Stimulated activated CD4-positive, alpha-beta T cell treated with anti-CD3 and anti-CD28 coated beads, Interleukin-1b, Interleukin-23, amount 100 ng/mL, for 1 hour (primary cell): ENCODE measurements at places on chromosomes 11 and 22.

- no peak for DNase-seq
Observed at GRCh38 chr11:34978236-34979191, 62.1 kb downstream of the PDHX start.

DNA sequence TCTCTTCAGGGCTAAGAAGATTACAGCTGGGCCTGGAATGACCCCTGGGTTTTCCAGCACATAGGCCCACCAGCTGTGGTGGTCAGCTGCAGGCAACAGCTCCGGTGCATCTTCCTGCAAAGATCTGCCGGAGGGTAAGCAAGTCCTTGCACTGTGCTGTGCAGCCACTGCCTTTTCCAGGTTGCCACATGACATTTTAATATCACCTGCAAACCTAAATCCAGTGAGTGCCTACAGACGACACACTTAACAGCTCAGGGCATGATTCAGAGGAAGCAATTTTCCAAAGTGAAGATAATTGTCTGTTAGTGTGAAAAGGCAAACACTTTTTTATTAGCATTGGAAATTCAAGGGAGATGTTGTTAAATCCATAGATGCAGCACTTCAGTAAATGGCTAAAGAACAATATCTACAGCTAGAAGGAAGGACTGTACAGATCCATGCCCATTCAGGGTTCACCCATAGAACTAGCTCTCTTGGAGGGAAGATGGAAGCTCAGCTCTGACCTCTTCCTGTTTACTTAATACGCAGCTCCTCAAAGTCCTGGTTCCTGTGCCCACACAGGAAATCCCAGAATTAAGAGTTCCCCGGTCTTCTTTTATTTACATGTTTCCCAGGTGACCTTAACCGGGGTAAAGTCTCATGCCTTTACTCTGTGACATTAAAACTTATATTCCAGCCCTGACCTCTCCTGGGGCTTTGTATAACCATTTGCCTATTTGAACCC lies 13.3 kb upstream of the NRIP3 start:
- DNase-seq: no peak

GRCh38 chr22:44712962-44713361 lies 11.0 kb downstream of the PRR5 start:
- DNase-seq: no peak

GRCh38 chr11:2380807-2381350 lies 3.8 kb downstream of the CD81 start:
- no peak for DNase-seq

DNA sequence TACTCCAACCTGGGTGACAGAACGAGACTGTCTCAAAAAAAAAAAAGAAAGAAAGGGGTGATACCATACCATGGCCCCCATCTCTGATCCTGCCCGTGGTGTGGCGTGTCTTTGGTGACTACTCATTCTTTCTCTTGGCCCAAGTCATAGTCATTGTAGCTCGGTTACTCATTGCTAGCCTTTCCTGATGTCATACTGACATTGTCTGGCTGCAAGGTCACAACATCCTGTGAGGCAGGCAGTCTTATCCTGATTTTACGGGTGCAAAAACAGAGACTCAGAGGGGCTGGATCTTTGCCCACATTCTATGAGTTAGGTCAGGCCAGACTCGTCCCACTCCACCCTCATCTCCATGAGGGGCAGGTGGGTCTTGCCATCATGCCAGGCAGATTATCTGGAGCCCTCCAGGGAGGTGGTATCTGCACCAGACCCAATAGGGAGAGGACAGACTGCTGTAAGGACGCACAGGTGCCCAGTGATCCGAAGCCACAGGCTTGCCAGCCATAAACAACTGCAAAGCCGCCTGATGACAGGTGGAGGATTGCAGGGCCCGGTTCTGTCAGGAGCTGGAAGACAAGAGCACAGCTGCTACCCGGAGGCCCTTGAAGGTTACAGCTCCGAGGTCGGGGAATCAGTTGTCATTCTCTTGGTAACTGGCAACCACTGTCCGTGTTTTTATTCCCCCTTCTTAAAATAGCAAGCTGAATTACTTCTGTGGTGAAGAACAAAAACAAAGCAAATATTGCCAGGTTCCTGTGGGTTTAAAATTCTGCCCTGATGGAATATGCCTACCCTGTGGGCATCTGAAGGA lies 13.8 kb downstream of the TOM1 start:
- no peak for DNase-seq

GRCh38 chr11:122434786-122435185 lies 220.7 kb upstream of the UBASH3B start:
- DNase-seq: no peak

DNA sequence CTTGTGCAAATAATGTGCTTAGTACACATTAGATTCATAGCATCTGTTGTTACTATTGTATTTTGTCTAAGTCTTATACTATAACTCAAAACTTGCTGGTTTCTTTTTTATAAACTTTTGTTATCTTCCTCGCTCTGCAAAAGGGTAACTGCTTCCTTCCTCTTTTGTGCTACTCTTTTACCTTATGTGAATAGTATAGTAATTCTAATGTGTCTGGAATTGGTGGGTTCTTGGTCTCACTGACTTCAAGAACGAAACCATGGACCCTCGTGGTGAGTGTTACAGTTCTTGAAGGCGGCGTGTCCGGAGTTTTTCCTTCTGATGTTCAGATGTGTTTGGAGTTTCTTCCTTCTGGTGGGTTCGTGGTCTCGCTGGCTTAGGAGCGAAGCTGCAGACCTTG lies 563.1 kb upstream of the LUZP2 start:
- no peak for DNase-seq

- DNase-seq: no peak
Observed at GRCh38 chr11:1548221-1549070, 23.6 kb downstream of the DUSP8 start.

- DNase-seq: no peak
Observed at GRCh38 chr11:38718049-38718448, 2120.0 kb upstream of the RAG2 start.

- no peak for DNase-seq
Observed at GRCh38 chr11:35177370-35177769, 38.4 kb downstream of the CD44 start.
